ENCODE measurements at places on chromosomes 16 and 17. TPM values are rescaled to one million over a fixed set of nuclear protein-coding genes. Genes with fewer than 3 reads are reported as not detected.

KRTAP4-3 gene
- not detected for total RNA-seq

- DNase-seq = no peak
- H3K4me1 ChIP-seq = peaks cover 26% of the 10 kb centered on the region
- no peaks in the 10 kb centered on the region for H3K27me3 ChIP-seq
- no peak overlapping the region for H3K27ac ChIP-seq
Measured at GRCh38 chr16:4689864-4690704, 3.3 kb upstream of the NUDT16L1 start.

DNA sequence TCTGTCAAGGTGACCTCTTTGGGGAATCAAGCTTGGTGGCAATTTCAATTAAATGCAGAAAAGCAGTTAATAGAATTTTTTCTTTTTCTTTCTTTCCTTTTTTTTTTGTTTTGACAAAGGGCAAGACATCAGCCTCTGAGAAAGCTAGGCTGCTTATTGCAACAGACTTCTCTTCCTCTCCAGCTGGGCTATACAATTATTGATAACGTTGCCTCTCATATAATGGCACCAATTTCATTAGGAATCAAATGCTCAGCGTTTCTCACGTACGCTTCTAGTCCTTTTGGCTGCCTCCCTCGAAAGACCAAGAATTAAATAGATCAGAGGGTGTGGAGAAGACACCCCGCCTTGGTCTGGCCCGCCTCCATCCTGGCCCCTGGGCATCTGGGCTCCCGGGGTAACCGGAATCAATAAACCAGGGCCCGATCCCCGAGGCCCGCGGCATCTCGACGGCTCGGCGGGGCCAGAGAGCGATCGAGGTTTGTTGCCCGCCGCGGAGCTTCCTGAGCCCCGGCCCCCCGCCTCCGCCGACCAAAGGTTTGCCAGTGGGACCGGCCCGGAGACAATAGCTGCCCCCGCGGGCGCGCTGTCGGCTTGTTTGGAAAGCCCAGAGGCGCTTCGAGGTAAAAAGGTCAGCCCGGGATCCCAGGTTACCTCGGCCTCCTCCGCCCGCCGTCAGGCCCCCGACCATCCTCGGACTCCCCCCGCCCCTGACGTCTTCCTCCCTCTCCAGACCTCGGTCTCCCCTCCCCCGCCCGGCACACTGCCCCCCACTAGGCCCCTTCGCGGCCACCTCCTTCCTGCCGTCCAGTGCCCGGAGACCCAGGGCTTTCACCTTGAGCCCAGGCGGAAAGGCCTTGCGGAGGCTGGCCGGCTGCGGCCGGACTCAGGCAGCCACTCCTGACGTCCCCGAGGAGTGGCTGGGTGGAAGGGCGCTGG, 3.9 kb downstream of the HOXB1 start:
- H3K4me1 ChIP-seq = no peaks in the 10 kb centered on the region
- peaks cover 70% of the 10 kb centered on the region for H3K27me3 ChIP-seq
- no peaks in the 10 kb centered on the region for H3K36me3 ChIP-seq
- H3K4me3 ChIP-seq = no peak overlapping the region

- H3K27ac ChIP-seq = no peak overlapping the region
- H3K4me1 ChIP-seq = peaks cover 23% of the 10 kb centered on the region
- peaks cover 8% of the 10 kb centered on the region for H3K27me3 ChIP-seq
- H3K4me3 ChIP-seq = no peak overlapping the region
- no peak for DNase-seq
Measured at GRCh38 chr17:1568950-1569810, 6.6 kb upstream of the PITPNA start.

GRCh38 chr16:29675811-29676643, 3.0 kb upstream of the QPRT start:
- H3K27me3 ChIP-seq = no peaks in the 10 kb centered on the region
- H3K4me3 ChIP-seq = no peak overlapping the region
- H3K4me1 ChIP-seq = peaks cover 4% of the 10 kb centered on the region
- no peak for DNase-seq
- no peak overlapping the region for H3K27ac ChIP-seq

- H3K4me3 ChIP-seq = no peak overlapping the region
- peaks cover 15% of the 10 kb centered on the region for H3K36me3 ChIP-seq
- peaks cover 19% of the 10 kb centered on the region for H3K4me1 ChIP-seq
- no peaks in the 10 kb centered on the region for H3K27me3 ChIP-seq
- no peak for DNase-seq
- H3K27ac ChIP-seq = no peak overlapping the region
Measured at GRCh38 chr17:4838309-4838785, 5.2 kb downstream of the MINK1 start.

DNA sequence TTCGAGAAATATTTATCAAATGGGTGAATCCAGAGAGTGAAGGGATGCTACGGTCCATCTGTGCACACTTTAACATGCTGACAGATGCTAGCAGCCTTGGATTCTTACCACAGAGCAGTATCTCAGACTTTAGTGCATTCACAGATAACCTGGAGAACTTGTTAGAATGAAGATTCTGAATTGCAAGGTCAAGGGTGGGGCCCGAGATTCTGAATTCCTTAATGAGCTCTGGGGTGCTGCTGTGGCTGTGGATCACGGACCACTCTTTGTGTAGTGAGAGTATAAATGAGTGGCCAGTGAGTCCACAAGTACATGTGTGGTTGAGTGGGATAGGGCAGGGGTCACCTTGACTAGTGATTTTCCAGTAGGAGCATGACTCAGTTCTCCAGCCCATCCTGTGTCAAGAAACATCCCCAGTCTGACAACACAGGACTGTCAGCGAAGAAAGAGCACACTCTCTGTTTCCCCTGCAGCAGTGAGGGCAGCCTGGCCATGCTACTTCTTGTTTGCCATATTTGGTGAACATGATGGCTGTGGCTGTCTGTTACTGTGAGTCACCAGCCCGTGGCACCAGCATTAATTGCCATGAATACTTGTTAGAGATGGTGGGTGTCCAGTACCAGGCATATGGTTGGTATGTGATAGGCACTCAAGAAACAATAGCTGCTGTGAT, 13.0 kb upstream of the SALL1 start:
- H3K27me3 ChIP-seq = no peaks in the 10 kb centered on the region
- H3K27ac ChIP-seq = no peak overlapping the region
- no peak for DNase-seq
- H3K36me3 ChIP-seq = no peaks in the 10 kb centered on the region
- no peak overlapping the region for H3K4me3 ChIP-seq

DNA sequence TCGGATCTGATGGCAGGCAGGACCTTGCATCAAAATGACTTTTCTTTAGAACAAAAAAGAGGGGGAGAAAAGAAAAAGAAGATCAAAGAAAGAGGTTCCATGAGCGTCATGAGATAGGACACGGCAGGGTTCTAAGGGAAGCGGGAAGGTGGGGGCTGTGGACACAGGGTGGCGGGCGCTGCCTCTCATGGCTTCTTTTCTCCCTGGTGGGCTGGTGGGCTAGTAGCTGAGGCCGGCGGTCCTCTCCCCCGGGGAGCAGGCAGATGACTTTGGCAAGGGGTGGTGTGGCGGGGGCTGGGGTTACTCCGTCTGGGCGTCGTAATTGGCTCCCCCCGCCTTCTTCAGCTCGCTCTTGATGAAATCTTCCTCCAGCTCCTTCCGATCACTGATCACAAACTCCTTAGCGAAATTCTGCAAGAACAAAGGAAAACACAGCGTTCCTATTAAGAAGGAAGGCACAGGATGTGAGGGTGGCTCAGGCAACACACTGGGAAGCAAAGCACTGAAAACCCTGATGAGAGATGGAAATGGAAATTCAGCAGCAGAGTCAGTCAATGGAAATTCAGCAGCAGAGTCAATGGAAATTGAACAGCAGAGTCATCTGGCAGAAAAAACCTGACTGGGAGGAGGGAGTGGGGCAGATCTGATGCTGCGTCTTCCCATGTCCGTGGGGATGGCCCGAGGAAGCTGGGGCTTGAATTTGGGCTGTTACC, 51.2 kb downstream of the COTL1 start:
- H3K27ac ChIP-seq = no peak overlapping the region
- no peaks in the 10 kb centered on the region for H3K27me3 ChIP-seq
- no peak for DNase-seq
- H3K4me3 ChIP-seq = no peak overlapping the region
- peaks cover 25% of the 10 kb centered on the region for H3K4me1 ChIP-seq
- peaks cover 23% of the 10 kb centered on the region for H3K36me3 ChIP-seq

- no peaks in the 10 kb centered on the region for H3K27me3 ChIP-seq
- no peaks in the 10 kb centered on the region for H3K36me3 ChIP-seq
- H3K4me1 ChIP-seq = peaks cover 17% of the 10 kb centered on the region
- no peak overlapping the region for H3K27ac ChIP-seq
- DNase-seq = no peak
- no peak overlapping the region for H3K4me3 ChIP-seq
Measured at GRCh38 chr17:43014649-43015542, 7.3 kb downstream of the VAT1 start.

DNA sequence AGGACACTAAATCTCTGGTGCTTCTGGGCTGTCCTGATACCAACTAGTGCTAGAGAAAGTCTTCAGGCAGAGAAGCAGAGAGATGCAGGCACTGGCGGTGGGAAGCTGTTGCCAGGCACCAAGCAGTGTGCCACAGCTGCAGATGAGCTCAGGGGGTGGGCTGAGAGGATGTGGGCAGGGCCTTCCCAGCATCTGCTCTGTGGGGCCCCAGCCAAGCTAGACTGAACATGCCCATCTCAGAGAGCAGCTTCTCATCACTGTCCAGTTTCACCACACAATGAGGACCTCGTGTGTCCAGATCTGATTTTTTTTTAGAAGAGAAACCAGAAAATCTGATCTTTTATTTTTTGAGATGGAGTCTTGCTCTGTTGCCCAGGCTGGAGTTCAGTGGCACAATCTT, 17.1 kb downstream of the PSKH1 start:
- no peak overlapping the region for H3K4me3 ChIP-seq
- H3K36me3 ChIP-seq = peaks cover 3% of the 10 kb centered on the region
- H3K27me3 ChIP-seq = no peaks in the 10 kb centered on the region
- DNase-seq = no peak

DNA sequence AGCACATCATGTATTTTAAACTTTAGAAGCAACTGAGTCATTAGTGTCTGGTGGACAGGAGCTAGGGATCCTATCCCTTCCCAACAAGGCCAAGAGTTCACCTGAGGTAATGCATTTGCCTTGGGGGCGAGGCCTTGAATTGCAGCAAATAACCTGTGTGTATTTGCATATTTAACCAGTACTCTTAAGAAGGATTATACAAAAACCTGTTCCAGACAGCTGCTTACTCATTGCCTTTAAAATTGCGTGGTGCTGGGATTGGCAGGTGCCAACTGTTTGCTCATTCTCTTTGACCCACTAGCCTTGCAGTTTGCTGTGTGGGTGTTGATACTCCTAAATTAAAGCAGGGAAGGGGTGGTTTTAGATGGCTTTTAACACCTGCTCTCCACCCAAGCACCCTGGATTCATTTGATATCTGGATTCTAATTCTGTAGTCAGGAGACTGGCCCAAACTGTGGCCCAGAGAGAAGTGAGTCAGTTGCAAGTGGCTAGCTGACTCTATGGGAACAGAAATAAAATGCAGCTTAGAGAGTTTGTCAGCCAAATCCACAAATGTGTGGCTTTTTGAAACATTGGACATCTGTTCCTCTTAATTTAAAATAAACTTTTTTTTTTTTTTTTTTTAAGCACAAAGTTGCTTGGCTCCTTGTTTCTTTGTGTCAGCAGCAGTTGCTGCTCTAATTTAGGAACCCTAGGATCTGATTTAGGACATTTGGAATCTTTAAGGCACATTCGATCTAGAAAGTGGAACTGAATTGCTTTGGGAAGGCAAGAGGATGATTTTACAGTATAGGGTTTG, 46.9 kb downstream of the TUBD1 start:
- no peaks in the 10 kb centered on the region for H3K36me3 ChIP-seq
- peak overlapping the region; percentile 60 for H3K27ac ChIP-seq
- DNase-seq = no peak
- peaks cover 58% of the 10 kb centered on the region for H3K4me1 ChIP-seq
- H3K27me3 ChIP-seq = no peaks in the 10 kb centered on the region

GRCh38 chr16:85697431-85697830, 8.7 kb upstream of the GINS2 start:
- no peak overlapping the region for H3K4me3 ChIP-seq
- no peak overlapping the region for H3K27ac ChIP-seq
- peaks cover 44% of the 10 kb centered on the region for H3K27me3 ChIP-seq
- no peaks in the 10 kb centered on the region for H3K36me3 ChIP-seq
- DNase-seq = no peak

- no peaks in the 10 kb centered on the region for H3K36me3 ChIP-seq
- peak overlapping the region; percentile 23 for H3K4me3 ChIP-seq
- H3K27me3 ChIP-seq = no peaks in the 10 kb centered on the region
Measured at GRCh38 chr17:42072323-42073187, 22.2 kb upstream of the C17orf113 start.

DNA sequence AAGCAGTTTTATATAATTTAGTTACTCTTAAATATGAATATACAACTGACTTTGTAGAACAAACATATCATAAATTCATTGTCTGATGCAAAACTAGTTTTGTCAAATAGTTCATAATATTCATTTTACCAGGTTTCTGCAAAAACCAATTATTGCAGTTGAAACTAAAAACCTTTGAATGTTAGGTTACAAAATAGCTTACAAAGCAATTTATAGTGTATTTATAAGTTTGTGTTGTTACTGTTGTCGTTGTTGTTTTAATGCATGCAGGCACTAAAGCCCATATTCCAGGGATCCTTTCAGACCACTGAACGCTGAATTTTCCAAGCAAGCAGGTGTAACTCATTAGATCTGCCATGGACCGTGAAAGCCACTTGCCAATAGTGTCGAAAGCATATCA, 427.6 kb downstream of the ZFHX3 start:
- H3K27me3 ChIP-seq = no peaks in the 10 kb centered on the region
- H3K36me3 ChIP-seq = no peaks in the 10 kb centered on the region
- no peak for DNase-seq
- no peaks in the 10 kb centered on the region for H3K4me1 ChIP-seq

- no peak overlapping the region for H3K4me3 ChIP-seq
- peaks cover 4% of the 10 kb centered on the region for H3K27me3 ChIP-seq
- H3K36me3 ChIP-seq = no peaks in the 10 kb centered on the region
- no peak overlapping the region for H3K27ac ChIP-seq
- no peak for DNase-seq
Measured at GRCh38 chr17:11889266-11889665, 108.0 kb downstream of the ZNF18 start.

- H3K27ac ChIP-seq = no peak within 1 kb of the TSS
- H3K36me3 ChIP-seq = peaks cover 13% of the 10 kb centered on the region
- peak; percentile 79 for DNase-seq
- no peaks in the 10 kb centered on the region for H3K4me1 ChIP-seq
Measured at GRCh38 chr17:40177275-40177874, at the start of gene RAPGEFL1. TSS of gene RAPGEFL1 (plus strand) at chr17:40177470. CDS start at chr17:40177862, 392 bp downstream.

GRCh38 chr16:82138478-82139285, 31.3 kb downstream of the MPHOSPH6 start:
- no peak for DNase-seq
- no peaks in the 10 kb centered on the region for H3K27me3 ChIP-seq
- no peak overlapping the region for H3K27ac ChIP-seq
- H3K4me3 ChIP-seq = no peak overlapping the region
- peaks cover 4% of the 10 kb centered on the region for H3K36me3 ChIP-seq

All from T-cell (primary cell).